ENCODE measurements at places on chromosomes 6 and 20.

DNA sequence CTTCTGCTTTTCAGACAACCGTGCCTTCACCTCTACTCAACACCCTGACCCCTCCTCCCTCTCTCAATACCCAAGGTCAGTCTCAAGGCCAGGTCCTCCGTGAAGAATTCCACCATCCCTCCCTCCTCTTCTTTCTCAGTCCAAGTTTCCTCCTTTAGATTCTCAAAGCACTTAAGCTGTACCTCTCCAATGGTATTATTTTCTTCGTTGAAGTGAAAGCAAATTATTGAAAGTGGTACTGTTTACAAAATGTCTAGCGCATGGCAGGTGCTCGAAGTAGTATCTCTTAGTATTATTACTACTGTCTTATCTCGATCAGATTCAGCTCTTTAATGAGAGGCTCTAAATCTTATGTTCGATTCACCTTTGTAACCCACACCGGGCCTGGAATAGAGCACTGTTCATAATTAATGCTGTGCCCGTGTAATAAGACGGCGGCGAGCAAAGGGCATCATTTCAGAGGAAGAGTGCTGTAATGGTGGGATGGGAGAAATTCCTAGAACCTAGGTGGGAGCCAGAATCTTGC is 593 bp upstream of the RALGAPB start:
- DNase-seq, result no peak

DNA sequence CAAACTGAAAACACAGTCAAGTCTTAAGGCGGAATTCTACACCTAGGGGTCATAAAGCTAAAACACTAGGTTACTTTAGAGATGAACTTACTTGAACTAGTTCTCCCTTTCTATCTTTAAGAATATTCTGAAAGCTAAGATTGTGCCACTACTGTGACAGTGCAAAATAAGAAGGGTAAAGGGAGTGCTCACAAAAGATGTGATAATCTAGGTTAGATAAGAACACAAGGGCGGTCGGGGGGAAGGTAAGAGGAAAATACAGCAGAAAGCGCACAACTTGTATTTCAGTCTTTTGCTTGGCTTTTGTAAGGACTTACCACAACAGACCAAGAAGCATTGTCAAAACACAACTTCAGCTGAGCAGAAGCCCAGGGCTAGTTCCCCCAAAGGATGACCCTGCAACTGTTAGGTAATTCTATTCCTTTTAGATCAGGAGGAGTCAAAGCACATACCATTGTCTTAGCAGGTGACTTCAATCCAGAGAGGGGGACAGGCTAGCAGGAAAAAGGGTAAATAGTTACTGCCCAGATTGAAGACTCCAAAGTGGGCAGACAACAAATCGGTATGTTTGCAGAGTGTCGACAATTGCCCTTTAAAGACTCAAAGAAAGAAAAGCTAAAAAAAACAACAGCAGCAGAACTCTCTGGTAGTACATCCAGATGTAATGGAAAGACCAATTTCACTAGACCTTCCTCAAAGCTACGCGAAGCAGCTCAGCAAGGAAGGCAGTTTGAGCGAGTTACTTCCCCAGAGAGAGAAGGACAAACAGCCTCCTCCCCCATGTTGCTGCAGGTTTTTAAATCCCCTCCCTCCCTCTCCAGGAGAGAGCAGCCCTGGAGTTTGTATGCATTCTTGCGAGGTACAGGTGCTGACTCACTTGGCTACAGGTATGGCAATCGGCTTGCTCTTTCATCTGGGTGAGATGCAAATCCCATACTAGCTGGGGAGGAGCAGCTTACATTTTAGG is 59.0 kb downstream of the RIPOR2 start:
- DNase-seq, result no peak

- no peak for DNase-seq
Measured at GRCh38 chr6:108171291-108171917, 5.6 kb downstream of the NR2E1 start.

- DNase-seq, result no peak
Measured at GRCh38 chr6:144646093-144647056, 361.2 kb downstream of the UTRN start.

- DNase-seq, result no peak
Measured at GRCh38 chr6:33817489-33817888, 13.7 kb upstream of the MLN start.

DNA sequence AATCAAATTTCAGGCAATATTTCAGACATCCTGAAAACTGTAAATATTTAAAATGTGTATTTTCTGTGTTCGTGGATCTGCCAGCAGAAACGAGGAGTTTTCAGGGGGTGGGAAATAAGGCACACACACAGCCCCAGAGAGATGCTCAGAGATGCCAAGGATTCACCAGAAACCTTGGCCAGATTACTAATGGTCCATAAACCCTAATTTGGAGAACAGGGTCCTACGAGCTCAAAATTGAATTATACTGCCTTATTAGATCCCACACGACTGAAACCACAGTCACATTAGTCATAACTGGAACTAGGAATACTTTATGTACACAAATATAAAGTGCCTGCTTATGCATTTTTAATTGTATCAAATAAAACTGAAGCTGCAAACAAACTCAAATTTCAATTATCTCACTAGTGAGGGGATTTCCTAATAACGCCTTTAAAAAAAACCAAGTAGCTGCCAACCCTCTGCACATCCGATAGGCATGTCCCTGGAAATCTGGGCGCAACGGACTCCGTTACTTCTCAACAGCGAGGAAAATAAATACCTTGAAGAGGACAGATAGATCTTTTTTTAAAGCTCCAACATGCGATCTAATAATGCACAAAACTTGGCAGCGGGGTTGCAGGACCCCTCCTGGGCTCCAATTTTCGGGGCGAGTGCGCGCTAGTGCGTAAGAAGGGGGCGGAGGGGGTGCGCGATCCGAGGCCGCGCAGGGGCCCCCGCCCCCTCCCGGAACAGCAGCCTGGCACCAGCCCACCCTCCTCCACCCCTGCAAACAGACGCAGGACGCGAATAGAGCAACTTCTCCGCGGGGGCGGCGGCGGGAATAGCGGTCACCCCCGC is 897 bp downstream of the CHD6 start:
- no peak for DNase-seq

GRCh38 chr20:63328026-63328700 is 33.0 kb downstream of the CHRNA4 start:
- no peak for DNase-seq

DNA sequence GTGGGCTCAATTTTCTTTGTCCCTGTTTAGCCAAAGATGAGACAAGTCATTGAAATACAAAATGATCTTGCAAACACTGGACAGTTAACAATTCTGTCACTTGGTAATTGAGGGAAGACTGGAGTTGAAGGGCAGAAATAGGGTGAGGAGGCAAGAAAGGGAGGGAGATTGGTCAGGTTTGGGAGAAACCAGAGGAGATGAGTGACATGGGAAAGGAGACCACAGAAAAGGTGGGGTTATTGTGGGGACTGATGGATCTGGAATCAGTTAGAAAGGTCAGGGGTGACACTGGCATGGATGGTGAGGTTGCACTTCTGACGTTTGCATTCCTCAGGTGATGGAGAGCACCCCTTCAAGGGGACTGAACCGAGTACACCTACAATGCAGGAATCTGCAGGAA is 693 bp downstream of the GTF2H4 start:
- no peak for DNase-seq
